CD4-positive, alpha-beta T cell treated with Interleukin-12 subunit alpha and Interleukin-12 subunit beta, for 1 hour (primary cell): ENCODE measurements at places on chromosomes 16 and 17.
A peak's percentile ranks its signal among the peaks of the same experiment; 100 is the strongest.

GRCh38 chr16:26316683-26317464 lies 625.1 kb downstream of the HS3ST4 start:
- DNase-seq, result no peak

DNA sequence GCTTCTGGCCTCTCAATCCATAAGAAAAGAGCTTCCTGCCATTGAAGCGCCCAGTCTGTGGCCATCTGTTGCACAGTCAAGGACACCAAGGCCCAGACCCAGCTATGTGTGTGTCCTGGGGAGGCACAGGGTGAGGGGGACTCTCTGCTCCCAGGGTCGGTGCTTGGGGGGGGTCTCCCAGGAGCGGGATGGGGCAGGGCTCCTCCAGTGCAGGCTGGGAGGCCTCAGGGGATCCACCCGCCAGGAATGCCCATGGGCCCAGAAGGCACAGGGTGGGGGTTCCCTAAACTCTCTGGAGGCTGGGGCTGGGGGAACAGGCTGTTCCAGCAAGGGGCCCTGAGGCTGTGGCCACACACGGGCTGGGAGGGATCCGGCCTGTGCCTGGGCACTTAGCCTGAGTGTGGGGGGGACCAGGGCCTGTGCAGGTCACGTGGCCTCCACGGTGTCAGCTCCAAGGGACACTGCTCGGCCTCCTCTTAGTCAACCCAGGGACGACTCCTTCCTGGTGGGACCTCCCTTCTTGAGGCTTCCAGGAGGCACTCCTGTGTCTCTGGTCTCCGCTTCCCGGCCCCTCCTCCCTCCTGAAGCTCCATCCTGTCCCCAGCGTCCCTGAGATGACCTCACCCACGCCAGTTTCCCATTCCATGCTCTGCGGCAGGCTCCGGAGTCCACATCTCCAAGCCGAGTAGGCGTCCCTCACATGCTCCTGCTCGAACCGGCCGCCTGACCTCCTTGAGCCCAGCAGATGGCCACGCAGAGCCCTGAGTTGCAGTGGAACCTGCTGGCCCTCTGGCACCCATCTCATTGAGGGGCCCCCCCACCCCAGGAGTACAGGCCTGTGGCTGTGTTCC lies 23.1 kb upstream of the BAHCC1 start:
- no peak for DNase-seq

DNA sequence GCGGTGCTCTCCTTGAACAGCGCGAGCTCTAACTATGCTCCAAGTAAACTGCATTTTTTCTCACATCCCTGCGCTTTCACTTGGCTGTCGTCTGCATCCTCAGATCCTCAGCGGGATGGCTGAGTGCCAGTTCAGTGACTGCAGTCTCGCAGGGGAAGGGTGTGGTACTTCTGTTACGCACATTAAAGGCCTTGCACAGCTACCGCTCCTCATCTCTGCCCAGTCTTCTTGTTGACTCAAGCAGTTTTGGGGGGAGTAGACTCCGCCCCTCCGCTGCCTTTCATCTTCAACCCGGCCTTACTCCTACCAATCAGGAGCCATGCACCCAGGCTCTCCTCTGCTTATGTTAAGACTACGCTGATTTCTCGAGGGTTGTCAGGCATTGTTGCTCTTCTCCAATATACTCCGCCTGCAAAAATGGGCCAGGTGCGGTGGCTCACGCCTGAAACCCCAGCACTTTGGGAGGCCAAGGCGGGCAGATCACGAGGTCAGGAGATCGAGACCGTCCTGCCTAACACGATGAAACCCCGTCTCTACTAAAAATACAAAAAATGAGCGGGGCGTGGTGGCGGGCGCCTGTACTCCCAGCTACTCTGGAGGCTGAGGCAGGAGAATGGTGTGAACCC lies 10.0 kb downstream of the ATP5PD start:
- peak; percentile 94 for DNase-seq

GRCh38 chr16:5502467-5502869 lies 404.9 kb upstream of the EEF2KMT start:
- DNase-seq, result no peak

DNA sequence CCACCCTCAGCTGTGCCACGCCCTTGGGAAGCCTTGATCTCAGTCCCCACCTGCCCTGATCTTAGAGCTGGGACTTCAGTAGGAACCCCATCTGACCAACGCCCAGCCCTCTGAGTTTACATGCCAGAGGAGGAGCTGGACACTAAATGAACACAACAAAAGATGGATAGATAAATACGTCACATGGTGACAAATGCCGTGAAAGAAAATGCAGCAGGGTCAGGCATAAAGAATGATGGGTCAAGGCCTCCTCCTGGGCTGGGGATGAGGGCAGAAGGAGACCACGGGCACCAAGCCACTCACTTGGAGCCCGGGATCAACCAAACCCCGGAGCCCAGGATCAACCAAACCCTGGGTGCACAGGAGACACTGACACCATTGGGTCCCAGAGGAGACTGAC lies 354.9 kb downstream of the C16orf95 start:
- no peak for DNase-seq

- DNase-seq, result no peak
Observed at GRCh38 chr17:55134486-55135157, 130.1 kb upstream of the HLF start.
